ENCODE measurements at places on chromosomes 7 and 10. TPM values are rescaled to one million over a fixed set of nuclear protein-coding genes. Genes with fewer than 3 reads are reported as not detected.
A peak's percentile ranks its signal among the peaks of the same experiment; 100 is the strongest.

GRCh38 chr7:48089046-48090003 is at the start of gene UPP1:
TSS of gene UPP1 (plus strand) at chr7:48089265. CDS start at chr7:48094784, 5,519 bp downstream.
- peak; percentile 76 for DNase-seq

DNA sequence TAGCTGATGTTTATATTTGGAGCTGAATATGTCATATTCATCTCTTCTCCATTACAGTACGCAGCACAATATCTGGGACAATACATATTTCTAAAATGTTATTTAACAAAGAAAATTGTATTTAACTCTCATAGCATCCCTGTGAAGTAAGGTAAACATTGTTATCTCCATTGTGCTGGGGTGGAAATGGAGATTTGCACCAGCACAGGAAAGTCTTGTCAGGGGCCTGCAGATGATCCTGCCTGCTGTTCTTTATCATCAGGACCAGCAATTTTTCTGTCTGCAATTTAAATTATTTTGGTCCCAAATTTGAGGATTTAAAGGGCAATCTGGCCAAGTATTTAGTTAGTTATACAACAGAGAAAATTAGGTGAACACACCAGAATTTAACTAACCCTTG is 144.4 kb downstream of the CPED1 start:
- DNase-seq = no peak

DNA sequence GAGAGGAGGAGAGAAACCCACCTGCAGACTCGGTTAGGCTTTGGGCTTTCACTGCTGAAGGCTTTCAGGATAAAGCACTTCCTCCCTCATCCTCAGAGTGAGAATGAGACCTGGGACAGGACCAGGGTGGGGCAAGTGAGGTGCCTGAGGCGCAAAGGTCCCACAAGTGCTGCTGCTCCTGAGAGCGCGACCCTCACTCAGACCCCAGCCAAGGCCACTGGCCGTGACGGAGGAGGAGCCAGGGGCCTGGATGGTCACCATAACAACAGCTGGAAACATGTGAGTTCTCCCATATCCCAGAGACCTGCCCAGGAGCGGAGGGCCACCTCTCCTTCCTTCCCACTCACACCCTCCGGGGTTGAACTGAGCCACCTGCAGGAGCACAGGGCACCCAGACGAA is 46.9 kb upstream of the MKRN1 start:
- no peak for DNase-seq

DNA sequence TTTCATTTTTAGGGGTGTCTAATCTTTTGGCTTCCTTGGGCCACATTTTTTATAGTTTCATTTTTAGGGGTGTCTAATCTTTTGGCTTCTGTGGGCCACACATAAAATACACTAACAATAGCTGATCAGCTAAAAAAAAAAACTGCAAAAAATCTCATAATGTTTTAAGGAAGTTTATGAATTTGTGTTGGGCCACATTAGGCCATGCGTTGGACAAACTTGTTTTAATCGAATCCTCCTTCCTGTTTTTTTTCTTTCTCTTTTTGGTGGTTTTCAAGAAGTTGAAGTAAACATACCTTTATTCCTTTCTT is 37.4 kb downstream of the ZNRF2 start:
- DNase-seq = no peak

GRCh38 chr10:6563075-6563474 is 17.0 kb downstream of the PRKCQ start:
- no peak for DNase-seq

The SPDYE1 gene
- not detected for total RNA-seq

Measured in OCI-LY7 (cell line).